ENCODE measurements at places on chromosomes 3 and 15. TPM values are rescaled to one million over a fixed set of nuclear protein-coding genes. Genes with fewer than 3 reads are reported as not detected.

DNA sequence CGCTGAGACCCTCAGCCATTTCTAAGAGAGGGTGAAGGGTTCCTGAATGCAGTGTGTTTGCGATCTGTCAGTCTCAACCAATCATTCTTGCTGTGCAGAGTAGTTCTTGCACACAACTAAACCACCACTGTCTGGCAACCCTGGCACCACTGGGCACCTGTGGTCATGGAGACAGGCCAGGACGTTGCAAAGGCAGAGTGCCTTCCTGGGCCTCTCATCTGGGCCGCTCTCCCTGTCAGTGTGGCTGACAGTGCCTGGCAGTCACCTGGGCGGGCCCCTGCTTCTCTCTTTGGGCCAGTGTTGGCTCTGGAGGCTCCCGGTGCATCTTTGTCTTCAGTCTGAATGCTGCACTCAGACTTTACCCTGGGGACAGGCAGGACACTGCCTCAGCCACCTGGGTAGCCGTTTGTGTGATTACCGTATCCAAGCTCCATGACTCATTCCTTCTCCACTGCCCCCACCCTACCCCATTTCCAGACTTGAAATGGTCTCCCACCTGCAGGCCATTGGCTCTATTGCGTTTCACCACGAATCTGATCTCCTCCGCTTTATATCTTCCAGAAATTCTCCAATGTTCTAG lies 104.6 kb upstream of the KLF13 start:
- DNase-seq: no peak

- no peak for DNase-seq
These were observed 276.0 kb downstream of the UACA start for GRCh38 chr15:70487387-70487740.

CIAO2A gene
- 94.5 TPM for total RNA-seq

TIPIN gene
- 14.5 TPM for total RNA-seq

CSPG5 gene
- under 0.01 TPM for total RNA-seq

WHAMM gene
- total RNA-seq: 5.6 TPM

Measured in fibroblast of lung (primary cell).